NCI-H187 (cell line): ENCODE measurements at places on chromosomes 7 and 10.

DNA sequence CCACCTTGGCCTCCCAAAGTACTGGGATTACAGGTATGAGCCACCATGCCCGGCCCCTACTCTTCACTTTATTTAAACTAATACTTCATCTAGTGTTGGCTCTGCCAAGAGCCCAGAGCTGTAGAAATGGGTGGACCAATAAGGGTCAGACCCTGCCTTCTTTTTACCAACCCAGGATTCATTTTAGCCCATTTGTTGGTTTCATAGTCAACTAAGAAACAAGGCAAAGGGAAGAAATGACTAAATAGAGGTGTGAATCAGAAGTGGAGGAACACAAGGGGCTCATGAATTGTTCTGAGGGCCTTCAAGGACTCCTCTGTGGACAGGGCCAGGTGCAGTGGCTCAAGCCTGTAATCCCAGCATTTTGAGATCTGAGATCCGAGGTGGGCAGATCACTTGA, 1.1 kb downstream of the ANKRD2 start:
- no peak for DNase-seq

GRCh38 chr7:85595750-85596178, 408.9 kb upstream of the SEMA3D start:
- DNase-seq: no peak

- no peak for DNase-seq
Measured at GRCh38 chr10:3398825-3399646, 226.5 kb upstream of the PITRM1 start.

DNA sequence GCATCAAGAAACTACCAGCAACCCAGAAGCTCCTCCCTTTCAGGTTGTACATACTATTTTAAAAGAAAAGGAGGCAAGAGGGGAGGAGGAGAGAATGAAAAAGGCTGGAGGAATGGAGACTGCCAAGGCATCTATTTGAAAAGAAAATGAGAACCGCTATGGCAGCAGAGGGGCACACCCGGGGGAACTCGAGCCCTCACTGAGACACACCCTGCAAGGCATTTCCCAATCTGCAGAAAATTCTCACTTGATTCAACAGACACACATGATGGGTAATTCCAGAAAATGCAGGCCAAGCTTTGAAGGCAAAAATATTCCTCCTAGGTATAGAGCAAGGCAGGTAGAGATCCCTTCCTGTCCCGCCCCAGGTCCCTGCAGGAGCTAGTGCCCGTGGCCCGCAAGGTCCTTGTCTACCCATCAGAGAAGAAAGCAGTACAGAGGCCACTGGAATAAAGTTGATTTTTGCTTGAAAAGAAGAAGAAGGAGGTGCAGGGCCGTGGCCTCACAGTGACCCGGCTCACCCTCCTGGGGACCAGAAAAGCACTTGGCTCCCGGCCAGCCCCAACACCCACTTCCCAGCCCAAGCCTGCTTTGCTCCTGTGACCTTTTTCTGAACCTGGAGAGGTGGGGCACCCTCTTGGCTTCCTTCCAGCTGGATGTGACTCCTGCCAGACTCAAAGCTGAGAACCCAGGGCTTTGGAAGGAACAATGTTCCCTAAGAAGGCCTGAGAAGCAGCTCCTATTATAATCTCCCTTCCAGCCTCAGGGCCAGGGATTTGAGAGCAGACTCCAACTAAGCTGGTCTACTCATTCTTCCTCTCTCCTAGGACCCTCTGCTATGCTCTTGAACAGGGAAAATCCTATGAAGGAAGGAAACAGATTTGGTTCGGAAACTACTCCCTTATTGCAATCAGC, 6.2 kb upstream of the PIK3CG start:
- DNase-seq: no peak

- DNase-seq: no peak
Measured at GRCh38 chr10:108749042-108749441, 1174.3 kb downstream of the XPNPEP1 start.

- no peak for DNase-seq
Measured at GRCh38 chr7:156975620-156976019, 26.1 kb downstream of the NOM1 start.

DNA sequence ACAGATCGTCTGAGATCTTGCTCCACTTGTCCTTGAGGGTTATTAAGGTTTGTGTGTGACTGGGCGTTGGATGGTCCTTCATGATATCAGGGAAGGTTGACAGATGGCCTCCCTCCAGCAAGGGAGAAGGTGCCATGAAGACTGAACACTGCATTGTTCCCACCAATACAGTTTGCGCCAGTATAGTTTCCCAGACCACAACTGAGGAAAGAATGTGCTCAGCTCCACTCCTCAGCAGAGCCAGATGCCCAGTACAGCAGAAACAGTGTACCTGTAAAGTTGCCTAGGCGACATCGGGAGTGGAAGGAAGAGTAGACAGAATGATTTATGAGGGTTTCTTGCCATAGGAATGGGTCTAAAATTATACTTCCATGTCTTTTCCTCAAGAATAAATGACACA, 137.5 kb downstream of the ST7 start:
- DNase-seq: no peak

GRCh38 chr7:83469076-83469475, 179.9 kb downstream of the SEMA3E start:
- DNase-seq: no peak

DNA sequence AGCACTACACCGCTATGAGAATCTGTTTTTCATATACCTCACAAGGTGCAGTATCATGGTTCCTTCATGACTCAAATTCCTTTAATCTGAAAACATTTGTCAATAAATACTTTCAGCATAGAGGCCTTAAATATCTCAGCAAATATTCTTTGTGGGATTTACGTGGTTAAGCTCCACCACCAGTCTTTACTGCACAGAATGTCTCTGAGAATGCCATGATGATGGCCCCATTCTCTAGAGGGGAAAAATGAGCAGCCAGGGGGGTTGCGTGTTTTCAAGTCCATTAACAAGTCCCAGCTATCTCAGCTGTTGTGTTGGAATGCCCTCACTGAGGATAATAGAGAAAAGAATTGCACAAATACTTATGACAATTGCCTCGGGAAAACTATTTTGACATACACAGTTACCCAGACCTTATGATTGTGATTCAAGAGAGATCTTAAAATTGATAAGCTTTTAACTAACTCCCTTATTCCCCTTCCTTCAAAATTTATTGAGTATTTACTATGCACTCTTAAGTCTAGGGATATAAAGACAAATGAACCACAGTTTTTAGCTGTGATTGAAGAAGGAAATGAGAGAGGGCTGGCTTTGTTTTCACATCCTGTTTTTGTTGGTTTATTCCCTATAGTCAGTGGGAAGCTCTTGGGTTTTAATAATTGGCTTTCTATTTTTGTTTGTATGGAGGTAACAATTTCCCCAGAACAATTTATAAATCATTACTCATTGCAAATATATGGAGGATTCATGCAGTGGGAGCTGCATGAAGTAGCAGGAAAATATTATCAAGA, 176.5 kb upstream of the VWC2 start:
- DNase-seq: no peak

DNA sequence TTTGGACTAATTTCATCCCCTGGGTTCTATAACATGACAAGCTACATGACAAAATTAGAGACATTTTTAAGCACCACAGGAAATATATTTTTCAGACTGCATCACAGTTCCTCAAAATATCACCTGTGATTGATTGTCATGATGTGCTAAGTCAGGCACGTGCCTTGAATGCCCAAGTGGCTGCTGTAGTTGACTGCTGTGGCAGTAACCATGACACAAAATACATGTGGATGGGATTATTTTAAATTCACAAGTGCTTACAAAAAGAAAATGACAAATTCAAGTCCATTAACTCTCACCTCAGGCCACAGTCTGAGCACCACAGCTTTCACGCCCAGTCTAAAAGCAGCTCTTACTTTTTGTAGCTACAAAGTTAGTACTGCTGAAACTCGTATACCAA, 45.5 kb downstream of the TNPO3 start:
- DNase-seq: no peak

GRCh38 chr10:132974249-132974796, 32.0 kb upstream of the CFAP46 start:
- DNase-seq: no peak

DNA sequence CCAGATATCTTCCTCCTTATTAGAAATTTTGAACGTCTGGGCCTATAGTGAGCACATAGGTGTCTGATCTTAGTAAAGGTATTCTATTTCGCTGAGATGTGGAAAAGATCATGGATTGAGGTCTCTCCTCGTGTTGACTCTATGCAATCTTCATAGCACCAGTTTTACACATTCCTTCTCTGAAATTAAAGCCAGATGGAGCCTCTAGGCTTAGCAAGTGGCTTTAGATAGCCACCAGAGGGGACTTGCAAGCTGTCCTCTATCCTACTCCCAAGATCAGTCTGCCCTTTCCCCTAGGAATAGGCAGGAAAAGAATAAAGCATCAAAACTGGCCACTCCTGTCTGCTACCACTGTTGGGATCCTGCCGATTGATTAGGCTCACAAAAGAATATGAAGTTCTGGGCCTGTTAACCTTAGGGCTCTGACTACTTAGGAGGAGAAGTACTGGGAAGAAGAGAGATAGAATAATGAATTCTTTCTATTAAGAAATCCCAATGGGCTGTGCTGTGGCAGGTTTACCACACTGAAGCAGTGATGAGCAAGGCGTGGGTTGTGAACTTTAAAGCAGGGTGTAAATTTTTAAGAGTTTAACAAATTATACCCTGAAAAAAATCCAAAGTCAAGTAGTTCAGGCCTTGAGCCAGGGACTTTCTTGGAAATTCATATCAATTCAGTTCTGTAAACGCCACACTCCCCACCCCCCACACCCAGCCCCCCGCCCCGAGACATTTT, 2.2 kb upstream of the STRIP2 start:
- DNase-seq: no peak

DNA sequence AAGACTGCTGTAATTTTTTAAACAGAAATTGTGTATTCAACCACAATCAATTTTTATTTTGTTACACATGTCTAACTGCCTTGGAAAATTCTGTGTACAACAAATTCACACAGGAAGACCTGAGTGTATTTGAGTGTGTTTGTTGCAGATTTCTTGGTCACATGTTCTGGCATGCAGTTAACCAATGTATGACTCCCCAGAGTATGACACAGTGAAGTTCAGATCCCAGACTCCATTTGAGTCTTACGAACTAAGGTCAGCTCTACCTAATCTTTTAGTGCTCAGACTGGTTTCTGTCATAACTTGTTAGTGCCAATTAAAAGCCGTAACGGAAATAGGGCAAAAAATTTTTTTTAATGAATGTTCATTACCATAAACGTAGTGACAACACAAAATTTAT, 5.8 kb downstream of the GNAI1 start:
- no peak for DNase-seq

GRCh38 chr7:20282959-20283358, 47.7 kb upstream of the ITGB8 start:
- DNase-seq: no peak

GRCh38 chr10:86647773-86648703, 6.3 kb upstream of the OPN4 start:
- DNase-seq: no peak

GRCh38 chr7:123724817-123725253, 24.0 kb downstream of the WASL start:
- no peak for DNase-seq

- no peak for DNase-seq
Measured at GRCh38 chr10:69457771-69458237, 6.5 kb downstream of the TSPAN15 start.

- DNase-seq: no peak
Measured at GRCh38 chr7:24197852-24198251, 86.1 kb upstream of the NPY start.

DNA sequence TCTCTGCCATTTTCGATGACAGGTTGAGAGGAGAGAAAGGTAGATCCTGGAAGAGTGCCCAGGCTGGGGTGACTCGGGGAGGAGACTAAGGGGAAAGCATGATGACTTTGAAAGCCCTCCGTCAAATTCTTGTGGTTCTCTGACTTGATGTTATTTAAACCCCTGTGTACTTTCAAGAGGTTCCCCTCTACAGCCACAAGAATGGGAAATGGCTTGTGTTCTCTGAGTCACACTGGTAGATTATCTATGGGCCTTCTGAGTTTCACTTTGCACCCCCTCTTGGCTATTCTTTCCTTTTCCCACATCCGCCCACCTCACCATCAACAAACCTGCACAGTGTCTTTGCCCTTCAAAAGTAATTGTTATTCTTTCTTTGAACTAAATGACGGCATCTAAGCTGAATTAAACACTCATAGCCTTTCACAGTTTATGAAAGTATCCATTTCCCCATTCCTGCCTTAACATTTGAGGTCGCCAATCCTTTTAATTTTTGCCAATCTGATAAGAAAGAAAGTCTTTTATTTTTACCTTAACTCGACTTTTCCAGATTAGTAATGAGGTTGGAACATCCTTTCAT, 24.1 kb downstream of the PRF1 start:
- no peak for DNase-seq

DNA sequence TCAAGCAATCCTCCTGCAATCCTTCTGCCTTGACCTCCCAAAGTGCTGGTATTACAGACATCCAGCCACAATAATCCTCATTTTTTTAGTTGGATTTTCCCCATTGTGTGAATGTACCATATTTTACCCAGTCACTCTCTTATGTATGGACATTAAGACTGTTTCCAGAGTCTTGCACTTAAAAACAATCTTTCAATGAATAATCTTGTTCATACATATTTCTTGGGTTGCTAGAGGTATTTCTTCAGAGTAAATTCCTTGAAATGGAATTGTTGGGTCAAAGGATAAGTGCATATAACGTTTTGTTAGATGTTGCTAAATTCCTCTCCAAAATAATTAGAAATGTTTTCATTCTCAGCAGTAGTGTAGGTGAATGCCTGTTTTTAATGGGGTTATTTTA, 283.1 kb upstream of the KAT6B start:
- DNase-seq: no peak

DNA sequence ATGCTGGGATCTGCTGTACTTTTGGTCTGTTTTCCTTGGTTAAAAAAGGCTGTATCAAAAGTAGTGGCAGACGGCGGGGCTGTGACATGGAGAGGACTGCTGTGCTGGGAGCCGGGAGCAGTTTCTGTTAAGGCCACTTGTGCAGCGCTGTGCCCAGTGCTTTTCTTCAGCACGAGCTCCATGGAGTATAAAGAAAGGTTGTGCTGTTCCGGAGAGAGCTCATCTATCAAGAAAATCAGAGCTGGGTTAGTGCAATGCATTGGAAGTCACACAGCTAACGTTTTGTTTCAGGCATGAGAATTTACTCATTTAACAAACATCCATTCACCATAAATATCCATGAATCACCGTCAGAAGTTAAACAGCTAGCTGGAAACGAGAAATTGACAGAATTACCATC, 62.0 kb downstream of the KIAA1549 start:
- DNase-seq: no peak

DNA sequence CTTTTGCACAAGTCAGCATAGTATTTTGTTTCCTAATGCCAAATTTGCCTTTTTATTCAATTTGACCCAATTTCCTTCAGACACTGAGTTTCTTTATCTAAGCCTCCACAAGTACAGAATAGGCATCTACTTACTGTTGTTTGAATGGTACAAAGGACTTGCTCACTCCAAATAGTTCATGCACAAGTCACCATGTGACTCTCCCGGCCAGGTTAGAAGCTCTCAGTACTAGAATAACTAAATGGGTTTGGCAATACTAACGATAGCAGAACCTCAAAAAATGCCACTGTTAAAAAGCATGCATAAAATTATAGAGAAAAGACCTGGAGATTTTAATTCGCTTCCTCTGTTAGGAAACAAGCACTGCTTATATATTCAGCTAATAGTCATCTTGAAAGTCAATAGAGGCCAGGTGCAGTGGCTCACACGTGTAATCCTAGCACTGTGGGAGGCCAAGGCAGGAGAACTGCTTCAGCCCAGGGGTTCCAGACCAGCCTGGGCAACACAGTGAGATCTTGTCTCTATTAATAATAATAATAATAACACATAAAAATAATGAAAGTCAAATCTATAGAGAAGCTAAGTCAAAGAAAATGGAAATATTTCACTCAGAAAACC, 335.8 kb upstream of the MBL2 start:
- DNase-seq: no peak
